ENCODE measurements at places on chromosomes 5 and 9.
A peak's percentile ranks its signal among the peaks of the same experiment; 100 is the strongest.

DNA sequence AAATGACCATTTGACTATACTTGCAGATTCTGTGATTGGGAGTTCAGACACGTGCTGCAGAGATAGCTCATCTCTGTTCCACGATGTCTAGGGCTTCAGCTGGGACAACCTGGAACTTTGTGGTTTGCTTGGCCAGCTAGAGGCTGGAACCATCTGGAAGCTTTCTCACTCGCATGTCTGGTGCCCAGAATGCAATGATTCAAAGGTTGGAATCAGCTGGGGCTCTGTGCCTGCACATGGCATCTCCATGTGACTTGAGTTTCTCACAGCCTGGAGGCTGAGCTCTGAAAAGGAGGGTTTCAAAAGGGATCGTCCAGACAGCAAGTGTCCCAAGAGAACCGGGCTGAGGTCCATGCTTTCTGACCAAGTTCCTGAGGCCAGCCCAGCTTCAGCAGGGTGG, 465.2 kb downstream of the GADD45G start:
- no peak for DNase-seq

DNA sequence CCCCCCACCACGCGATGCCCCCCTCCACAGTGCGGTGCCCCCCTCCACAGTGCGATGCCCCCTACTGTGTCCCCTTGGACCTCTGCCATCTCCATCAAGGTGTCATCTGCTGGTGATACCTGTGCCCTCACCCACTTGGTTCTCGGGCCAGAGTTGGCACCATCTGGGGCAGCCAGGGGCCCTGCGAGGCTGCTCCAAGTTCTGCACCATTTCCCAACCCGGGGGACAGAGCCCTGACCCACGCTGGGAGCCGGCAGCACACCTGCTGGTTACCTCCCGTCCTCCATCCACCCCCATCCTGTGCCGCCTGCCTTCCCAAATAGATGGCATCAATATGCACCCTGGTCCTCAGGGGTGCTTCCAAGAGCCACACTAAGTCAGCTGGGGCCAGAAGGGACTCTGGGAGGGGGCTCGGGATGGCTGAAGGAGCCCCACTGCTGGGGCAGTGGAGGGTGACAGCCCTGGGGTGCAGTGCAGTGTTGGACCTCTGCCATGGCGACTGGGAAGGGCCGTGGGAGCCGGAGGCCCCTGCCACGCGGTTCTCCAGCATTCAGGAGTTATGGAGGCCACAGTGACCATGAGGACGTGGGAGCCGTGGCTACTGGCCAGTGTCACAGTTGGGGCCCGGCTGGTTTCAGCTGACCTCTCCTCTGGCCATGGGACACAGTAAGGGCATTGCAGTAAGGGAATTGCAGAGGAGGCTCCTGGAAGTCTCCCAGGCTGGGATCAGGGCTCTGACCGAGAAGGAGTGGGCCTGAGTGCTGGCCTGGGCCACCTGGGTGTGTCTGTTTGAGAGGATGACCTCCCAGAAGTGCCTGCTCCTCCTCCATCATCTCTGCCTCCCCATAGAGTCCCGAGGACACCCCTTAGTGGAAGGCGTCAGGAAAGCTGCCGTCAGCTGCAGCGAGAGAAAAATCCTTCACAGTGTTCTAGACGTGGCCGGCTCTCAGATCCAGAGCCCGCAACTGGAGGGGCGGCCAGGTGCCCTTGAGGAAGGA, 44.2 kb upstream of the NOTCH1 start:
- DNase-seq: no peak

DNA sequence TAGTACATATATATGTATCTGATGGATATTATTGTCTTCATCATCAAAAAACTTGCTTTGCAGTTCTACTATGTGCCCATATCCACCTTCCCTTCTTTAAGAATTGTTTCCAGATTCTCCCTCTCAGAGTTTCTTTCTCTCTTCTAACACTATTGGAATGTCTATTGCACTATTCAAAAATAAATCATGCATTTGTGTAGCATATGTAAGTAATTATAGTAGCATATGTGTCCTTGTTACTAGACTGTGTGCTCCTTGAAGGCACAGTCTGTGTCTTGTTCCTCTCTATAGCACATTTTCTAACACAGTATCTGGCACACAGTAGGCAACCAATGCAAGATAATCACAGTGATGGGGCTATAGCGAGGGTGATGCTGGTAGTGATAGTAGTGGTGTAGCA, 43.4 kb upstream of the TRIM32 start:
- DNase-seq: no peak

DNA sequence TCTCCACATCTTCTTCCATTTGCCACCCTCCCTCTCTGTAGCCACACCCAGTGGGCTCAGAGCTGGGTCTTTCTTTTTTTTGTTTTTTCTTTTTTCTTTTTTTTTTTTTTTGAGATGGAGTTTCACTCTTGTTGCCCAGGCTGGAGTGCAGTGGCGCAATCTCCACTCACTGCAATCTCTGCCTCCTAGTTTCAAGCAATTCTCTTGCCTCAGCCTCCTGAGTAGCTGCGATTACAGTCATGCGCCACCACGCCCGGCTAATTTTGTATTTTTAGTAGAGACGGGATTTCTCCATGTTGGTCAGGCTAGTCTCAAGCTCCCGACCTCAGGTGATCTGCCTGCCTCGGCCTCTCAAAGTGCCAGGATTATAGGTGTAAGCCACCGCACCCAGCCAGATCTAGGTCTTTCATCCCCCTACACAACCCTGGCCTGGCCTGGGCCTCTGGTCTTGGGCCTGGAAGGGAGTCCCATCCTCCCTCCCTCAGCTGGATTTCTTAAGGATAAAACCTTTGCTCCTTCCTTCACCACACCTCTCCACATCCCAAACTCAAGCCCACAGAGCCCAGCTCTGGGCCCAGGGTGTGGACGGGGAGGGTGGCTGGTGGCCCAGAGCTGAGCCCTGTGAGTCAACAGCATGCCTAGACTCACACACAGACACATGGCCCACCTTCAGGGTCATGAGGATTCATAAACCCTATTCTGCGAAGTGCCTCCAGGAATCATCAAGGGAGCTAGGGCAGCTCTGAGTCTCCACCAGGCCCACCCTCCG, 18.8 kb upstream of the KCNIP1 start:
- DNase-seq: no peak

- DNase-seq: no peak
Observed at GRCh38 chr9:136021171-136021871, 60.1 kb upstream of the UBAC1 start.

DNA sequence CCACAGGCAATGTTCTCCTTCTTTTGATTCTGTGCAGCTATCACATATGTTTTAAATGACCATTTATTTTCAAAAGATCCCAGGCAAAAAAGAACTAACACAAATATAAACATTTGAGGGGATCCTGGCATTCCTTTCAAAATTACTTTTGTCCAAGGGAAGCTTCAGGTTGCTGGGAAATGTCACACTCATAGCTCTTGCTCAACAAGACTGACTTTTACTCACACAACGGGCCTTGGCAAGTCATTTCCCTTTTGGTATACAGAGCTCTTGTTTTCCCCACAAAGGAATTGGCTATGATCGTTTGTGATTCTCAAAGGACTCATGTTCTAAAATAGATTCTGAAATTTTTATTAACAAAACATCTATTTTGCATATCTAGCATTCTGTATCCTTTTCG, 4.5 kb upstream of the PALM2AKAP2 start:
- DNase-seq: peak; percentile 41

GRCh38 chr9:77965445-77966123, 66.0 kb downstream of the GNAQ start:
- DNase-seq: no peak

- DNase-seq: no peak
Observed at GRCh38 chr5:43367909-43368669, 44.1 kb downstream of the CCL28 start.

GRCh38 chr5:102916109-102916508, 161.0 kb downstream of the PAM start:
- no peak for DNase-seq

GRCh38 chr9:82152181-82152580, 163.6 kb downstream of the SPATA31D1 start:
- DNase-seq: no peak
